Central memory CD4-positive, alpha-beta T cell (primary cell): ENCODE measurements at places on chromosomes 7 and 10.

GRCh38 chr7:17109020-17109419 is 189.4 kb upstream of the AHR start:
- DNase-seq: no peak

- peak; percentile 24 for DNase-seq
These were observed 1.6 kb downstream of the FZD8 start for GRCh38 chr10:35640474-35640873.

DNA sequence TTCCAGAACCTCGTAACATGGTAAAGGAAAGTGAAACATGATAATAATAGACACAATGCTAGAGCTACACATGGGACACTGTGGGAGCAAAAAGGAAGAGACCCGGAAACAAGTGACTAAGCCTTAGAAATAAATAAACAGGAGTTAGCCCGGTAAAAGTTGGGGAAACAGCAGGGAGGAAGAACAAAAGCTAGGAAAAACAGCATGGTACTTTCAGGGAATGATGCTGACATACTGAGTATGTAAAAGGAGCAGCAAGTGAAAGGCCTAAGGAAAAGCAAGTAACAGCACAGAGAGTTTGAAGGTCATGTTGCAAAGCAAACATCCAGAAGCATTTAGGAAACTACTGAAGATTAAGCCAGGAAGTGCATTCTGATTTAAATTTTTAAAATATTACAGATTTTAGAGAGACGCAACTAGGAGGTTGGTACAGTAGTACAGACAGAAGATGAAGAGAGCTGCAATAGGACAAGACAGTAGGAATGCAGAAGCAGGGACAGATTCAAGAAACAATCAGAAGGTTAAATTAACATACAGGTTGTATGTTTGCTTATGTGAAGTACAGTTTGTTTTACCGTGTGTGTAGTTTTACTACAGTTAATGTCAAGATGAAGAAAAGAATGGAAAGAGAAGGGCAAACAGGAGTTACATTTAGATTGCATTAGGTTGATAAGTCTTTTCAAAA is 63.7 kb downstream of the ARHGAP12 start:
- no peak for DNase-seq

GRCh38 chr7:2539031-2539911 is 16.1 kb downstream of the BRAT1 start:
- DNase-seq: no peak

- DNase-seq: peak; percentile 21
These were observed 40.0 kb upstream of the SORBS1 start for GRCh38 chr10:95601116-95601719.
